ENCODE measurements at places on chromosomes 12 and 14.

- no peak for DNase-seq
Observed at GRCh38 chr12:42240131-42240750, 2.2 kb upstream of the YAF2 start.

GRCh38 chr12:64991121-64991611 is 129.9 kb downstream of the WIF1 start:
- DNase-seq: no peak

GRCh38 chr14:54396493-54397335 is at the start of gene CDKN3:
TSS of gene CDKN3 (plus strand) at chr14:54397007. CDS start at chr14:54397069, 62 bp downstream.
- DNase-seq: peak; percentile 99

DNA sequence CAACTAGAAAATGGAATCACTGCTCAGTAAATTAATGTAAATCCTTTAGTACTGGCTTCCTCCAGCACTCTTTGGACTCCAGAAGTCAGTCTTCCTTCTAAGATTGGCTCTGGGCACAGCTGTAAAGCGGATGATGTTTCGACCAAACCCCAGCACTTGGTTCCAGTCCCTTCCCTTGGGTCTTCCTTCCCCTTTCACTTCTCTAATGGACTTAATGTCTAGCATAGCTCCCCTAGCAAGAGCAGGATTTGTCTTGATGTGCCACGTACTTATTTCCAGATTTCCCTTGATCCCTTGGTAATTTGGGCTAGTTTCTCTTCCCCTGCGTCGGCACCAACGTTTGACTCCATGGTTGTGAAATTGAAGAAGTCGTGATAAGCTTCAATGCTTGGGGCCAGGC is 28.3 kb downstream of the C12orf75 start:
- no peak for DNase-seq

DNA sequence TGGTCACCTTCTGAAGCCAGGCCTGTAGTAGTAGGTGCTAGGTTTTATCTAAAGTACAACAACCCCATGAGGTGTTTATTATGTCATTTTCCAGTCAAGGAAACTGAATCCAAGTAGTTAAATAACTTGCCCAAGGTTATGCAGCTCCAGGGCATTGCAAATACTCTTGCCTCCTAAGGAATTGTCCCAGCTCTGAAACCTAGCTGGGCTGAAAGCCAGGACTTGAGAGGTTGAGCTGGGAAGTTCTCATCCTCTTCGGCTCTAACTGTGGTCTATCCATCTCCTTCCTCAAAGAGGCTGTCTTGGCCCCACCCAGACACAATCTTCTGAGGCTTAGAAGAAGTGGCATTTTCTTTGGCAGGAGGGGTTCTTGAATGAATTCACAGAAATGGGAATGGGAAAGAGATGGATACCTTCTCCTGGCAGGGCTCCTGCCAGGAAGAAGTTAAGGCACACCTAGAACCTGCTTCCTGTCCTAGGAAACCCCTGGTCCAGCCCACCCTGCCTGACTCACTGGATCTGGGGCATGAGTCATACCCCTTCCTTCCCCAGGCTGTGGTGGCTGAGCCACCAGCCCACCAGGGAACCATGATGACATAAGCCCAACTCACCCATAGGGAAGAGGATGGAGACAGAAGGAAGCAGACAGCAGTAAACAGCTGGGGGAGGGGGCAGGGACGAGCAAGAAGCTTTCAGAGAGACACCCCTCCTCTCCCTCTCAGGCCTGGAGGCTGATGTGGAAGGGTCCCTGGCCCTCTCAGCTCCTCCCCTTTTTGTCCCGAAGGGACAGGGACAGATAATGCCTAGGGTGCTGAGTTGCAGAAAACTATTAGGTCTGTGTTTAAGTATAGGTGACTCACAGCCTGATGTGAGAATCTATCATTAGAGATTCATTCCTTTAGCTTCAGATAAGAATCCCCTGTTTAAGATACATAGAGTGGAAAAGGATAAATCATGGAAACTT is 2.1 kb upstream of the PLEK2 start:
- DNase-seq: no peak

DNA sequence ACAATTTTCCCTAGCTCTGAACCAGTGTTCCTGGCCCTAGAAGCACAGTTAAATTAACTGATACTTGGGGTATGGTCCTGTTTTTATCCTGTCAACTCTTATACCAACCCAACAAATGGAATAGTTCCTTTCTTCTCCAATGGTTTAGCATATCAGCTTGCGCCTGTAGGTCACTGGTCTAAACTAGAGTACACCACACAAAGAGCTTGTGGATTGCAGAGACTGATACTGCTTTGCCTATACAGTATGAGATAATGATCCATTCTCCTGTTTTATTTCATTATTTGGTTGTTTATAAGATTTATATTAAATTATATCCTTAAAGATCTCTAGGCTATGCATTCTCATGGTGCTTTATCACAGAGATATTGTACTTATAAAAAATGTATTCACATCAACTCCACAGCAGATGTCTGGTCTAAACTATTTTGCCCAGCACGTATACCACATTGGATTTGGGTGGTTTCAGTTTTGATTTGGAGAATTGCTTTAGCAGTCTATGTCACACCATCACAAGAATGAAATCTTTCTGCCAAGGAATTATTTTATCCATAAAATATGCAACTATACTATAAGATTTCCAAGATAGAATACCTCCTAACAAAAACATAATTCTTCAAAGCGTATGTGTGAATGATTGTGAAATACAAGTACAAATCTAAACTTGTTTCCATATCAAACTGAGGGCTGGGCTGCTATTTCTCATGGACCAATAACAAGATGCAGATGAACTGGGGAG is 142.1 kb downstream of the SLC16A7 start:
- DNase-seq: no peak

DNA sequence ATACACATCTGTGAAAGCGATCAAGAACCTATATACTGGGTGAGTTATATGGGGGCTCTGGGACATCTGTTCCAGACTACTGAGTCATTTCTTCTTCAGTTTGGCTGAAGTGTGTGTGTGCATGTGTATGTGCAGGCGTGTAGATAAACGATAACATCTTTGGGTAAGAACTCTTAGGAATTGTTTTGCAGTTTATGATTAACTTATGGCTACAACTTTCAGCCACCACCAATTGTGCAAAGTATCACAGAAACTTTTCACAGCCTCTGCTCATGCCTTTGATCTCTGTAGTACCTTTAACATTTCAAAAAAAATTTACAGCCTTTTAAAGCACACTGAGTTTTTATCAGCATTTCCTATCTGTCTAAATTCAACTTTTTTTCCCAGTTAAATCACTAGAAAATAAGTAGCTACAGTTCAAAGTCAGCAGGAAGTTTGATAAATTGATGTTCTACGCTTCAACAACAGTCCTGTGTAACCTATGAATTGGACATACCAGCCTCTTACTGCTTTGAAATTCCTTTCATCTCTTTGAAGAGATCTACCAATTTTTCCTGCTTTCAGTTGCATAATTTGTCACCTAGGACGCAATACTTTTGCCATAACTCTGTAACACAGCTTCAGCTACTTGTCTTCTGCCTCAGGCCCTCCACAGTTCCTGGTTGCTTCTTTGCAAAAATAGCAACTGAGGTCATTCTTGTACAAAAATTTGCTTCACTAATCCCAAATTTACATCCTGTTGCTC is 43.0 kb downstream of the PPM1H start:
- DNase-seq: no peak

- no peak for DNase-seq
Observed at GRCh38 chr14:72780751-72781150, 113.2 kb downstream of the DPF3 start.
